ENCODE measurements at places on chromosomes 5 and 9.

DNA sequence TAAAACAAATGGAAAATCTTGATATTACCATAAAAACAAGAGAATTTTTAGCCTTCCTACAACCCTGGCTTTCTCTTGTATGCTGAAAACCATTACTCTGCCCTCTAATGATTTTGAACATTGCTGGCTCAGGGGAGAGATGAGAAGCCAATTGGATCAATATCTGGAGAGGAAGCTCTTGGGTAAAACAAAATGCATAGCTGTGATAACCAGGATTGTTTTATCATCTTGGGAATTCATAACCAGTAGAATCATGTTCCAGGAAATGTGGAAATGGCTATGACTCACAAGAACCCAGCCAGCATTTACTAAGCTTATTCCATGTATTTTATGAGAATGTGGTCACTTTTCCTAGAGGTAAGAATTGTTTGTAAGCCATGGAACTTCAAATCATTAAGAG is 51.1 kb upstream of the CTNND2 start:
- no peak for DNase-seq

- no peak for DNase-seq
These were observed 35.1 kb upstream of the PCA3 start for GRCh38 chr9:76729116-76729515.

- no peak for DNase-seq
These were observed 9.9 kb downstream of the ANP32B start for GRCh38 chr9:97993000-97993399.

DNA sequence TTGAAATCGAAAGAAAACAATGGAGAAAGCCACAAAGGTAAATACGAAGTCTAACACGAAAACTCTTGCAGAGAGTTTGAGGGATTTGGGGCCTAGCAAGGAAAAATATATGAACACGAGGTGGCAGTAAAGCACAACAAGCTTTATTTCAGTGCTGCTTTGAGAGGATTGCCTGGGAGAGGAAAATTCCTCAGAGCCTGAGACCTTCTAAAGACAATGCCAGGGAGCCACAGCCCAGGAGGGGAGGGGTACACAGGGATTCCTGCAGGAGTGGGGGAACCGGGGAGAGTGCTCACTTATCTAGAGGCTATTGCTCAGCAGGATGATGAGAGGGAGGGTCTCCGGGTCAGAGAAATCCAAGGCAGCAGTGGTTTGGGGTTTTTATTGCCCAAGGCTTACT is 134.9 kb upstream of the ADCY2 start:
- no peak for DNase-seq

GRCh38 chr9:118761016-118761790 is 608.0 kb downstream of the BRINP1 start:
- no peak for DNase-seq

DNA sequence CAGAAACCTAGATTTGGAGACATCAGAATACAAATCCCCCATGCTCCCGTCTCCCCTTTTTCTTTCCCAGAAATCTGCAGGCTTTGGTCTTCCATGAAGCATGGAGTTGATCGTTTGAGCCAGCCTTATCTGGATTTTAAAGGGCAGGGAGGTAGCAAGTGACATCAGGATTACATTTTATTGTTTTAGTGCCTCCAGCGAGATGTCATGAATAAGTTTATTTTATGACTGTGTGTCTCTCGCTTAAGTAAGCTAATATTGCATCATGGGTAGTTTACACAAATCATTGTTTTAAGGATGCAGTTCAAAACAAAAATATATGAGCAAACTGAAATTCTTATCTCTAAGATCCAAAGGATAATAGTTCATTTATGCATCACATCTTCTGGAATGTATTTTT is 50.7 kb upstream of the TNFSF8 start:
- no peak for DNase-seq

DNA sequence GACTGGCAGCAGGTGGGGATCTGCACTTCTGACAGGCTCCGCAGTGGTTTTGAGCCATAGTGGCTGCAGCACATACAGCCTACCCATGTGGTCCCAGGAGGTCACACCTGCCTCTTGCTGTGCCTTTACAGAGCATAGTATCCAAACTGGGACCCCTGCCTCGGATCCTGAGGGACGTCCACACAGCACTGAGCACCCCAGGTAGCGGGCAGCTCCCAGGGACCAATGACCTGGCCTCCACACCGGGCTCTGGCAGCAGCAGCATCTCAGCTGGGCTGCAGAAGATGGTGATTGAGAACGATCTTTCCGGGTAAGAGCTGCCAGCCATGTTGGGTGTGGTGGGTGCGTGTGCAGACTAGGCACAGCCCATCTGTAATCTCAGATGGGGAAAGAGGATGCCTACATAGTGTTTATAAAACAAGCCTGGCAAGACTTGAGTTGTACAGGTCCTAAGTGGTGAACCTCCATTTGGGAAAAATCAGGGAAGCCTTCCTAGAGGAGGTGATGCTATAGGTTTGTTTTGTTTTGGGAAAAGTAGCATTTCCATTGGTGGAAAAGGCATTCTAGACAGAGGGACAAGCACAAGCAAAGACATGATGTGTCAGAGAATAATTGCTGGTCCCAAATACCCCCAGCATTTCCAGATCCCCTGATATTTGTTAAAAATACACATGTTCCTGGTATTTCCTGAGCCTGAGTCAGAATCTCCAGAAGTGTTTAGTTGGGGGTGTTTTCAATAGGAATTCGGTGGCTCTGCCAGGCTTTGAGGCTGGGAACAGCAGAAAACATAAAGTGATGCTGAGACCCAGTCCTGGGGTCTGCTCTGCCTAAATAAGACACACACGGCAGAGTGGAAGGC is 119.2 kb downstream of the DAB2IP start:
- no peak for DNase-seq

DNA sequence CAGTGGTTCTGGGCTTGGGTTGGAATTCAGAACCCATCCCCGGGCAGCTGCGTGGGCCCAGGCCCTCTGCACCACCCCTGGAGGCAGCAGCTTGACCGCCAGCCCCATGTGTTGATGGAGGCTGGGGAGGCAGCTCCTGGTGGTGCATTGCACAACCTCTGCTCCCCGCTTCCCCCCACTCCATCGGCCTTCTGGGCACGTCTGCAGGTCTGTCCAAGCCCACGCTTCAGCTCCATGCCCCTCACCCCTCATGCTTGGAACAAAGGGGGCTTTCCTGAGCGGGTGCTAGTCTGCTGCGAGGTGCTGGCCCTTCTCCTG is 1.4 kb downstream of the NCS1 start:
- DNase-seq, result no peak

GRCh38 chr9:124306098-124306735 is 48.5 kb downstream of the NEK6 start:
- no peak for DNase-seq

GRCh38 chr9:79408200-79408599 is 163.6 kb upstream of the TLE4 start:
- no peak for DNase-seq

DNA sequence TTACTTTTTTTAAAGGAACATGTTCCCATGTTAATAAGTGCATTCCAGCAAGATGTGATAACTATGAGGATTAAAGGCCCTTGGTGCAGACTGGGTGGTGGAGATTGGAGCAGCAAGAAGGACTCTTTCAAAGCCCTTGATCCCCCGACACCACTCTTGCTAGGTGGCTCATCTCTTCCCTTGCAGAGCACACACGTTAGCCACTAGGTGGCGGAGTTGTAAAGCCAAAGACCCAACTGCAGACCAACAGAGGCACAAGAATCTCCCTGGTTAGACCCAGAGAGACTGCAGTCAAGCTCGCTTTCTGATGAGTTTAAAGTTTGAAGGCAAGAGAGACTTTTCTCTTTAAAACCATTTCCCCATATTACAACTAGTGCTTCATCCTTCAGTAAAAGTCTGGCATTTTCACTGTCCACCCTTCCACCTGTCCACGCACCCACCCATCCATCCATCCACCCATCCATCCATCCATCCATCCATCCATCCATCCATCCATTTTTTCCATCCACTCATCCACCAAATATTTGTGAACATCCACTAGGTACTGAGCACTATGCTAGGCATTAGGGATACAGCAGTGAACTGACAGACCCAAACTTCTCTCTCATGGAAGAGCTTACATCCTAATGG is 226.9 kb downstream of the MSX2 start:
- DNase-seq, result peak; percentile 9

- no peak for DNase-seq
These were observed 9.9 kb downstream of the SLC6A3 start for GRCh38 chr5:1435369-1435768.

DNA sequence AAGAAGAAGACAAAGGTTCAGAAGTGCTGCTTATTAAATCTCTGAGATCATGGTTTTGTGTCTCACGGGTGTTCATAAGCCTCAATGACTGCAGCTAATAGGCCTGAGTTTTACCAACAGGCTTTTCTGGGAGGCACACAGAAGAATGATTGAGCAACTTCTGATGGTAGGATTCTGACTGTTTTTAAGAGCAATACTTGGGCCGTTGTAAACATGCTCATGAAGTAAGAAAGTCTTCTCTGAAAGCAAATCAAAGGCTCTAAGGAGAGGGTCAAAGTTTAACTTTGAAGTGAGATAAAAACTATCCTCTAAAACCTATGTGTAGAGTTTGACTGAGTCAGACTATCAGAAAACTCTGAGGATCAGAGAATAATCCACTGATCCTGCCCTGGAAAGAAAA is 390.9 kb upstream of the DAB2 start:
- no peak for DNase-seq

DNA sequence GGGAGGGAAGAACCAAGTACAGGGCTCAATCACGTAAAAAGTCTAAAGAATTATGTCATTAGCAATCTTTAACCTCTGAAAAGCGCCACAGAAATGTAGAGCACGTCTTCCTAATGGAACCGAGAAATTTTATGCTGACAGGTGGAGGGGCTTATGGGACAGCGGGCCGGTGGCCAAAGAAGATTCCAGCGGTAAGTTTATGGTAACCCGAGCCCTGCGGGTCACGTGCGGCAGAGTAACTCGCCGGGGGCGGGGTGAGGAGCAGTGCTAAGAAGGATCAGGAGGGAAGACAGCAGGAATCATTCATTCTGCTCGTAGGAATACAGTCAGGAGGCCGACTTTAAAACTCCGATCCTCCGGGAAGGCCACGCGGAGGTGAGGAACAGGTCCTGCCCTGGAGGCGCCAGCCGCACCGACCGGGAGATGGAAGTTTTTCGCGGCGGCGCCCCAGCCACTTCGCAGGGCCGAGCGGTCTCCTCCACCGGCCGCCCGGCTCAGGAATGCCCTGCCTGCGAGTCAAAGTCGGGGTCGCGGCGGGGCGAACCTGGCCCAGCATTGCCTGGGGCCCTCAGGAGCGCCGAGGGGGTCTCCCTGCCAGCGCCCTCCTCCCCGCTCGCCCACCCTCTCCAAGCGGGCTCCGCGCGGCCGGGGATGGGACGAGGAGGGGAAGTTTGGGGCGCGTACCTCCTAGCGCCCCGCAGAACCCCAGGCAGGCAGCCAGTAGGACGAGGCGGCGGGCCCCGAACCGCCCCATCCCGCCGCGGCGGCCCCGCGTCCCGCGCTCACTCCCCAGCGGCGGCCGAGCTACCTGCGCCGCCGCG is 101.8 kb downstream of the ESM1 start:
- no peak for DNase-seq

GRCh38 chr9:16679327-16679821 is 191.1 kb downstream of the BNC2 start:
- no peak for DNase-seq

GRCh38 chr5:111313017-111313724 is 89.0 kb downstream of the CAMK4 start:
- no peak for DNase-seq

- no peak for DNase-seq
These were observed 220.8 kb downstream of the FSTL4 start for GRCh38 chr5:133391354-133392136.

DNA sequence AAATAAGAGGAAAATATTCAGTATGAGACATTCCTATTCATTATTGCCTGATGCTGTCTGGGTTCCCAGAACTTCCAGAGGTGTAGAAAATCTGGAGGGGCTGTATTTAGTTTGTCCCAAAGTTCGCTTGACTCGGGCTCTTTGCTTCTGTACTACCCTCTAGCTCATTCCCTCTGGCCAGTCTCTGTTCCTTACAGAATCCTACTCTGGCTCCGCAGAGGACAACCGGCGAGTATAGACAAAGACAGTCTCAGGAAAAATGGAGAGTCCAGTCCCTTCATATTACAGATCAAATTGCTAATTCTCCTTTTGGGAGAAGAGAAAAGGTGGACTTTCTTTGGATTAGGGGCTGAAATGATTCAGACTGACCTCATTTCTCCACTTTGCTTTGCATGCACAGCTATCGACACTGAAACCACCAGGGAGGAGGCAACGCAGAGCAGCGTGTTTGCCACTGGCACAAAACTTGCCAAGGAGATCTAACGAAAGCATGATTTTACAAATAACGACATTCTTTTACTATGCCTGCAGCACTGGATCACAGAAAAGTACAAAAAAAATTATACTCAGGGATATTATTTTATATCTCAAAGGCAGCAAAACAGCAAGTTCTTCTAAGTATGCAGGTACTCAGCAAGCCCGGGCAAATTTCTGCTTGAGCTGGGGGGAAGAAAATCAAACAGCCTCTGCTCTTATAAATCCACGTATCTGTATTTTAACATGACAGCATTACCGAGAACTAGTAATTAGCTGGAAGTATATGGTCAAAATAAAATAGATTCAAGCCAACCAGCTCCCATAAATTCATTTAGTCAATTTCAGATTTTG is 279.7 kb downstream of the NPR3 start:
- DNase-seq, result no peak

DNA sequence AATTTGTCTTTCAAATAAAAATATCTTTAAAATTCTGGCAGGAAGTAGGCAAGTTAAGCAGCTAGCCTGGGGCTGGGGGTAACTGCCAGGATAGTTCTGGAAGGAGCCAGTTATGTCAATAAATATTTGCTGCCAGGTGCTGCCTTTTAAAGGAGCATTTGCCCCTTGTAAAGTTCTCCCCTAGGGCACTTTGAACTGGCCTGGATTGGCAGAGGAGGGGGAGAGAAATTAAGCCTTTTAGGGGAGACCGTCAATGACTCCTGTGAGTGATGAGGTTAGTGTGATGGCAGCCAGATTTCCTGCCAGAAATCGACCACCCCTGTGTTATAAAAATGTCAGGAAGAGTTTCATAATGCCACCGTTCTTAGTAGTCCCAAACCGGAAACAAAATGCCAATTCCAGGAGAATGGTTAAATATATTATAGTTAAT is 89.8 kb upstream of the ELL2 start:
- DNase-seq, result no peak

GRCh38 chr5:79005151-79005550 is 20.0 kb upstream of the ARSB start:
- DNase-seq, result no peak

GRCh38 chr5:34585601-34586104 is 70.5 kb upstream of the RAI14 start:
- DNase-seq, result no peak

GRCh38 chr5:134732819-134733218 is 5.5 kb upstream of the CAMLG start:
- no peak for DNase-seq

GRCh38 chr5:88145611-88146467 is 122.8 kb downstream of the TMEM161B start:
- no peak for DNase-seq

DNA sequence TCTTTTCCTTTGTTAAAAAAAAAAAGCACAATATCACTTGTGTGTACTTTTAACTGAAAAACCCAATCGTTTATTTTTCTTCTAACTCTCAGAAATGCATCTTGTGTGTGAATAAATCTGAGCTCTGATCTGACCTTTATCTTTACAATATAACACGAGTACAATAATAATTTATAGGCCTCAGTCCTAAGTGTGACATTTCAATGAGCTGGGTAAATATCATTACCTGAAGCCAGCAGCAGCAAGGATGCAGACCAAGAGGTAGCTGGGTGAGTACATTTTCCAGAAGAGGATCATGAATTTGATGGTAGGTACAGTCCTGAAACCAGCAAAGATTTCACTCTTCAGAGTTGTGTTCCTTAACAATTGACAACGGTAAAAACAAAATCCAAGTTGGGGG is 264.0 kb upstream of the KIF2A start:
- no peak for DNase-seq
